ENCODE measurements at places on chromosomes 5 and 9.

GRCh38 chr5:164052536-164053093 lies 547.2 kb downstream of the MAT2B start:
- no peak for DNase-seq

DNA sequence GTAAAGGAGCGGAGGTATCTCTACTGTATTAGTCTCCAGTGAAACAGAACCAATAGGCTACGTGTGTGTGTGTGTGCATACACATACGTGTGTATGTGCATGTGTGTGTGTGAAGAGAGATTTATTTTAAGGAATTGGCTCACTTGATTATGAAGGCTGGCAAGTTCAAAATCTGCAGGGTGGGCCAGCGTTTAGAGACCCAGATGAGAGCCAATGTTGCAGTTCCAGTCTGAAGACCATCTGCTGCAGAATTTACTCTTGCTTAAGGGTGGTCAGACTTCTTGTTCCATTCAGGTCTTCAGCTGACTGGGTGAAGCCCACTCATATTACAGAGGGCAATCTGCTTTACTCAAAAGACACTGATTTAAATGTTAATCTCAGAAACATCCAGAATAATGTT lies 119.2 kb downstream of the FGF18 start:
- no peak for DNase-seq

DNA sequence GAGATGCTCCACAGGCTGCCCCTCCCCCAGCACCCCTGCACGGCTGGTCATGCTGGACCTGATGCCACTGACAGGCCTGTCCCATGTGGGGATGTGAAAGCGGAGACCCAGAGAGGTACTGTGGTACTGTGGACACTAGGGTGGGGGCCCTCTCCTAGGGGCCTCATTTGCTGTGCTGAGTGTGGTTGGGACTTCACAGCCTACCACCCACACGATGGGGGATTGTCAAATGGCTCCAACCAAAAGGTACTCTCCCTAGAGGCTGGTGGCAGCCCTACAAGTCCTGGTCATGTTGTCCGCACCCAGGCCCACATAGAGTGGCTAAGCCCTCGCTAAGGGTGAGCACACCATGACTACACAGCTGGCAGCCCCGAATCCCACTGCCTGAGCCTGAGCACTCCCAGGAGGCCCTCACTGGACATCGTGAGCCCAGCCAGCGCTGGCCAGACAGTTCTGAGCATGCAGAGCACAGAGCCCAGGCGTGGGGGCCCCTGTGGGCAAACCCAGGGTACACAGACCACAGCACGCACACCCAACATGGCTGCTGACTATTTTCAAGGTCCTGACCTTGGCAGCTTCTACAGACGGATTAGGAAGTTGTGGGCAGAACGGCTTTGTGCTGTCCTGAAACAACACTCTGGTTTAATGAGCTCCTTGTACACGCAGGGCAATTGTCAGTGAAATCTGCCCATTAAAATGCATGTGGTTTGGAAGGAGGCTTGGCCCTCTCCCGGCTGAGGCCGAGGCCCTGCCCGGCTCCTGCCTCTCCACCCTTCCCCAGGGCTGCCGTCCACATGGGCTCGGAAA lies 214.1 kb downstream of the HSPA4 start:
- peak; percentile 65 for DNase-seq

DNA sequence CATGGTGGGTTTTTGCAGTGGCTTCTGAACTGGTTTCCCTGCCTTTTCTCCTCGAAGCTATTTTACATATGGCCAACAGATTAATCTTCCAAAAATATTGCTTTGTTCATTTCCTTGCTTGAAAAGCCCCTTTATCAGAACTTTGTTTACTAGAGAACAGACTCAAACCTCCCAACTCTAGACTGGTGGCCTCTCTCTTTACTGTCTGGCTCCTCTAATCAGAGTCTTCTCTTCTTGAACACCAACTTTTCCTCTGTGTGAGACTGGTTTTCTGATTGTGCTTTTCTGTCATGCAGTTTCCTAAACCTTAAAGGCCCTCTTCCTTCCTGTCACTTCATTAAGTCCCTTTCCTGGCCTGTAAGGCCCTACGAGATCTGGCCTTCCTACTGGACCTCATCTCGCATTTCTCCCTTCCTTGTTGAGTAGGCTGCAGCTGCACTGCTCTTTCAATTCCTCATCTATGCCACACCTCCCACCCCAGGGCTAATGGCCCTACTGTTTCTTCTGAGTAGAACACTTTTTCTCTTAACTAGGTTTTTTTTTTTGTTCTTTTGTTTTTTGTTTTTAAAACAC lies 5.7 kb downstream of the C9orf43 start:
- peak; percentile 65 for DNase-seq

DNA sequence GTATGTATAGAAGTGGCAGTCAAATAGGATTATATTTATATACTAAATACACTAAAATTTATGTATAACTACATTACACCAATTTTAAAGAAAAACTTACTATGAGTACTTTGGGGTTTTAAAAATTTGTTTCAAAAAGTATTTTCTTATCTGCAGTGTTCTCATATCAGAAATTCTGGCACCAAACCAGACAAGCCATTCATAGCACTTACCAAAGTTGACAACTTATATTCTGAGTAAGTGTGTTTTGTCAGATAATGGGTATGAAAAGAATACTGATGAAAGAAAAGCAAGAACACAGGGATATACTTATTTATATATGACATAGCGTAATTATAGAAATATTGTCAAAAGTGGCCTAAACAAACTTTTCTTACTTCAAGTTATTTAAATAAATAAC lies 67.5 kb downstream of the SPEF2 start:
- DNase-seq = no peak
